CD14-positive monocyte (primary cell): ENCODE measurements at places on chromosomes 5 and 9. TPM values are rescaled to one million over a fixed set of nuclear protein-coding genes. Genes with fewer than 3 reads are reported as not detected.

The PCDHB15 gene
- polyA plus RNA-seq, result not detected in 2 replicates

The S1PR3 gene
- 28.2 TPM for polyA plus RNA-seq

The ACTBL2 gene
- polyA plus RNA-seq, result not detected

The COL5A1 gene
- not detected for polyA plus RNA-seq

The PCDHA13 gene
- polyA plus RNA-seq, result not detected

The ARL14EPL gene
- polyA plus RNA-seq, result 0.11 TPM in 1 of 2 replicates, not detected in the other

The DIRAS2 gene
- polyA plus RNA-seq, result not detected

The NFIB gene
- not detected in 2 replicates for polyA plus RNA-seq

The KCNV2 gene
- not detected for polyA plus RNA-seq

The FOXD4L4 gene
- polyA plus RNA-seq, result not detected

The CRAT gene
- polyA plus RNA-seq, result 19.4 and 26.4 TPM in 2 replicates

The TAS2R1 gene
- not detected in 2 replicates for polyA plus RNA-seq

The PCDHA11 gene
- polyA plus RNA-seq, result not detected

The ADAMTS16 gene
- not detected for polyA plus RNA-seq

The MUSK gene
- not detected in 2 replicates for polyA plus RNA-seq

The WNT8A gene
- not detected for polyA plus RNA-seq

The HAVCR2 gene
- 45.0 TPM for polyA plus RNA-seq

The PCDHA6 gene
- not detected for polyA plus RNA-seq

The MARCOL gene
- not detected for polyA plus RNA-seq

The TMEM232 gene
- polyA plus RNA-seq, result 0.59 TPM

The SOX30 gene
- polyA plus RNA-seq, result 0.12 TPM

The CCNO gene
- 0.05 TPM in 1 of 2 replicates, not detected in the other for polyA plus RNA-seq

The DAB2 gene
- polyA plus RNA-seq, result 2.1 and 4.8 TPM in 2 replicates

The ZFP2 gene
- not detected for polyA plus RNA-seq

The INSL6 gene
- not detected in 2 replicates for polyA plus RNA-seq

The SRD5A1 gene
- polyA plus RNA-seq, result 21.2 and 38.4 TPM in 2 replicates

The PTGER4 gene
- polyA plus RNA-seq, result 64.3 TPM

The CERCAM gene
- polyA plus RNA-seq, result 1.8 TPM

The C9orf50 gene
- polyA plus RNA-seq, result not detected in 2 replicates

The KLHL3 gene
- 0.19 and 0.71 TPM in 2 replicates for polyA plus RNA-seq

The DNM1 gene
- 0.05 TPM for polyA plus RNA-seq

The SREK1 gene
- polyA plus RNA-seq, result 6.4 TPM

The RRAGA gene
- polyA plus RNA-seq, result 17.6 and 21.5 TPM in 2 replicates

The FST gene
- not detected for polyA plus RNA-seq

The SPINK7 gene
- not detected for polyA plus RNA-seq

The GLRA1 gene
- polyA plus RNA-seq, result not detected
